Renal pelvis (tissue), 12 donors: ENCODE measurements at places on chromosomes 3 and 15.

- no peak for DNase-seq
Measured at GRCh38 chr3:102571006-102571405, 136.2 kb downstream of the ZPLD1 start.

- no peak for DNase-seq
Measured at GRCh38 chr3:146138902-146139301, 22.1 kb downstream of the PLOD2 start.

DNA sequence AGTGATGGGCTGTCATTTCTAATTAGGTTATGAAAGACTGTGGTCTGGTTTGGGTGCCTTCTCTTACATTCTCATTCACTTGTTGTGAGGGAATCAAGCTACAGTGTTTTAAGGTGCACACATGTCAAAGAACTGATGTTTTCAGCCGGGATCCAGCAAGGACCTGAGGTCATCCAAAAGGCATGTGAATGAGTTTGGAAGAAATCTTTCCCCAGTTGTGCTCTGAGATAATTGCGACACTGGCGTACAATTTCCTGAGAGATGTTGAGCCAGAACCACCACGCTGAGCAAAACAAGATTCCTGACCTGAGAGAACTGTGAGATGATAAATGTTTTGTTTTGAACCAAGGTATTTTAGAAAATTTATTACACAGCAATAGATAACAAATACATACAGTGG, 295.3 kb upstream of the SLITRK3 start:
- no peak for DNase-seq

- DNase-seq = no peak
Measured at GRCh38 chr3:99579246-99579645, 59.1 kb upstream of the COL8A1 start.

- DNase-seq = no peak
Measured at GRCh38 chr3:72586694-72587093, 261.6 kb downstream of the SHQ1 start.

DNA sequence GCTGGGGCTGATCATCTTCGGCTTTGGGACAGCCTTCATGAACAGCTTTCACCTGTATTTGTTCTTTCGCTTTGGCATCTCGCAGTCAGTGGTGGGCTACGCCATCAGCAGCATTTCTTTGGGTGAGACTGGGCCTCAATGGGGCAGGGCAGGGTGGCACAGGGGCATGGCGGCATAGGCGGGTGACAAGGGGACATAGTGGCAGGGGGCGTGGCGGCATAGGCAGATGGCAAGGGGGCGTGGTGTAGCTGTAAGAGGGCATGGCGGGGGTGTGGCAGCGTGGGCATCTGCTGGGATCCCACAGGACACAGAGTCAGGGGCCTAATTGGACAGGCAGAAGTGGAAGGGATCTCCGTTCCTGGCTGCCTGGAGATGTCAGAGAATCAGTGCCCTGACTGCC, 25.5 kb downstream of the SLC22A14 start:
- no peak for DNase-seq

GRCh38 chr3:116741467-116741866, 31.9 kb downstream of the TUSC7 start:
- DNase-seq = no peak

DNA sequence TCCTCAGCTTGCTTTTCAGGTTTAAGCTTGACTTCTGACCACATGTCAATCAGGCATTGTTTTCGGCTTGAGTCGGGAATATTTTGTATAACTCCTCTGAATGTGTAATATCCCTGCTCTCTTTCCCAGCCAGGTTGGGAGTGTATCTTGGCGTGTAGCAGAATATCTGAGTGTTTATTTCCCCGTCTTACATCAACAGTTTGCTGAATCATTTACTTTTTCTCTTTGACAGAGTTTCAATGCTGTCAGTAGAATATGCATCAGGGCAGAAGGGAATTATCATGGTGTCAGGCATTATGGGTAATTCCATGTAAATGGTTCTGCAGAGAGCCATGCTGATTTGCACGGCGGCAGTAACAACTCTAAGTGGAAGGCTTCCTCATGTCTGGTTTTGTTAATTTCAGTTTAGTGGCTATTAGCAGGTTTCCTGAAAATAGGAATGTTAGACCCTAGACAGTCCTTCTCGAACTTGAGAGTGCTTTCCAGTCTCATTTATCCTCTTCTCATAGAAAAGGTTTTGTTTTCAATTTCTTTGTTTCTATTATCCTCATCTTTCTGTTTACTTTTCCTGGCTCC, 566.3 kb downstream of the AGBL1 start:
- no peak for DNase-seq
